T-helper 22 cell (primary cell): ENCODE measurements at places on chromosomes 1 and 21.

GRCh38 chr1:18716112-18716784, 85.6 kb downstream of the PAX7 start:
- no peak for DNase-seq

DNA sequence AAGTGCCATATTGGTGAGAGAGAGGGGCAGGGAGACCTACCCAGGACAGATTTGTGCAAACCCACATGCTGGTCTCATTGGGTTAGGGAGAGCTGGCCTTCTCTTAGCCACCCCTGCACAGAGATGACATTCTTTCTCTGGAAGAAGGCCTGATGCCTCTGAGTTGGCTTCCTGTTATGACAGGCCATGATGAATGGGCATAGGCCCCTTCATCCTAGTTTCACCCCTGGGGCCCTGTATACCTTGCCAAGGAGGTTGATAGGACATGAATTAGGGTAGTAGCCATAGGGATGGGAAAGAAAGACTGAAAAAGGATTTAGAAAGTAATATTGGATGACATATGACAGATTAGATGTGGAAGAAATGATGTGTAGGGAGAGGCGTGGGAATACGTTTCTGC, 46.6 kb downstream of the TENT5C start:
- no peak for DNase-seq

- no peak for DNase-seq
Observed at GRCh38 chr1:61287734-61288133, 205.4 kb downstream of the NFIA start.

DNA sequence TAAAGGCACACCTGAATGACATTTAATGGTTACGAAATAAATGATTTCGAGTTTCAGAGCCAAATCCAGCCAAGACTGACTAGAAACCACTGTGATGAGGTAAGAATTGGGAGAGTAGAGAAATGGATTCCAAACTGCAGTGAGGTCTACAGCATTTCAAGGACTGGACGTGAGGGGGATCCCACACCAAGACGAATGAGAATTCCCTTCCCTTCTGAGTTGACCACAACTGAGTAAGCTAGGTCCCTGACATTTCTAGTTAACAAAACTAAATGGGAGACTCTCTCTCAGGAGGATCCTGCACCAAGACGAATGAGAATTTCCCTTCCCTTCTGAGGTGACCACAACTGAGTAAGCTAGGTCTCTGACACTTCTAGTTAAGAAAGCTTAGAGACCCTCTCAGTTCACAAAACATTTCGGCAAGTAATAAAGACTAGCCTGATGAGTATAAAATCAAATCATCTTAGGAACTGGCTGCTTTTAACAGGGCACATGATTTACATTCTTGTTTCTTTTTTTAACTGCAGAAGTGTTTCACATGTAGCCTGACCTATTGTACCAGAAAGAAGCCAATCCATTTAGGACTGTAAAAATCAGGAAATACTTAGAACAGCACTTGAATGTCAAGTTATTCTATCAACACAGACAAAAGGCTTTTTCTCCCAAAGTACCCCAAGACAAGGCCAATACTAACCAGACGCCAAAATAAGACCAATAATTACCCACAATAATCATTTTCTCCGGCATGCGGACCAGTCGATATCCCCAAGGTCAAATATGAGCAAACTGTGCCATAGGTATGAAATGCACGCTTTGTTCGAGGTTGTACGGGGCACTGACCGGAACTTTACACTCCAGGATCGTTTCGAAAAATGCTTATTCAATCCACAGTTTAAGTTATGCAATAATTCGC, 1.4 kb upstream of the SPATA1 start:
- DNase-seq: no peak

DNA sequence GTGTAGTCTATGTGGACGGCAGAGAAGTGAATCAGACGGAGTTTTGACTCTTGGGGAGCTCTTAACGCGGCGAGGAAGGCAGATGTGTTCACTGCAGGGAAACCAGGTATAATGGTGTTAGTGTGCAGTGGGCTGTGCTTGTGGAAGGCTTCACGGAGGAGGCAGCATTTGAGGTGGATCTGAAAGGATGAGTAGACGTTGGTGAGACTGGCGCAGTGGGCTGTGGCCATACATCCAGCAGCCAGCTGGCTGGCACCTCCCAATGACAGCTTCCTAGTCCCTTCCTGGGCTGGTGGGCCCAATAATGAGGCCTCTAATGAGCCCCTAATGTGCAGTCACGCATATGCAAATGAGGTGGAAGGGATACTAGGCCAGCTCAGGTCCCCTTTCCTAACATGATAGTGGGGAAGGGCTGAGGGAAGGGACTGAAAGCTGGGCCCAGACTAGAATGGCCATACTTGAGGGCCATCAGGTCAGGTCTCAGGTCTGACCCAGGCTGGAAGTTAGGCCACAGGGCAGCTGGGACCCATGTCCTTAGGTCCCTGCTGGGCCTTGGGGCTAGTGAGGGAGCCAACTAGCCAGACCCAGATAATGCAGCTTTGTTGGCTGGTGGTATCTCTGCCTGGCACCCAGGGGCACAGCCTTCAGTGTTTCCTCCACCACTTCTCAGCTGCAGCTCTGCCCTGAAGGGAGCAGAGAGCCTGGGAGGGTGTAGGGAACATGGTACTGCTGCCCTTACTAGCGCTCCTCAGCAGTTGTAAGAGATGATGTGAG, 3.8 kb downstream of the MAP7D1 start:
- no peak for DNase-seq

- DNase-seq: no peak
Observed at GRCh38 chr1:1929639-1930545, 10.8 kb upstream of the TMEM52 start.
